ENCODE measurements at places on chromosomes 7 and 10.
A peak's percentile ranks its signal among the peaks of the same experiment; 100 is the strongest.

DNA sequence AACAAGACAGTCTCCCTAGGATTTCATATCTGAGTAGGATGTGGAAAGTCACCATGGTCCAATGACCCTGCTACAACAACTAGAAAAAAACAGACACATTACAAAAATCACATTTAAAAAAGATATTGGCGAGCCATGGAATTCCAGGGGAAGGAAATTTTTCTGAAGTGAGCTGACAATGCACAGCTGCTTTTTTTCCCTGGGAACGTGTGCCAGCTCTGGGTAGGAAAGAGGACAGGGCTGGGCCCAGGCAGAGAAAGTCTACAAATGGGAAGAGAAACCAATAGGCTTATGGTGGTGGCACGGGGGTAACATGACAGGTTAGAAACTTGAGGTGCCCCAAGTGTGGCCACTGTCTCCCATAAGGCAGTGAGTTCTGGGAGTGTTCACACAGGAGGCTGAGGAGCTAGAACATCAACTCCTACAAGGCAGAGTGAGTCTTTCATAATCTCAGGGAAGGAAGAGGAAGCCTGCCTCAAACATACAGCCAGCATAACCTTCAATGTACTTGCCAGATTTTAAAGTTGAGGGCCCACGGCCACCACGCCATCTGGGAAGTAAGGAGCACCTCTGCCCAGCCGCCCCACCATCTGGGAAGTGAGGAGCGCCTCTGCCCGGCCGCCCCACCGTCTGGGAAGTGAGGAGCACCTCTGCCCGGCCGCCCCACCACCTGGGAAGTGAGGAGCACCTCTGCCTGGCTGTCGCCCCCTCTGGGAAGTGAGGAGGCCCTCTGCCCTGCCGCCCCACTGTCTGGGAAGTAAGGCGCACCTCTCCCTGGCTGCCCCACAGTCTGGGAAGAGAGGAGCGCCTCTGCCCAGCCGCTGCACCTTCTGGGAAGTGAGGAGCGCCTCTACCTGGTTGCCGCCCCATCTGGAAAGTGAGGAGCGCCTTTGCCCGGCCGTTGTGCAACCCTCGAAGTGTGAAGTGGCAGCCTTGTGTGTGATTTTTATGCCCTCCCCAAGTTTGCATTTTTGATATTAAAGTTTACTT lies 5.9 kb downstream of the FBXL13 start:
- no peak for DNase-seq

GRCh38 chr10:78437998-78438906 lies 404.6 kb downstream of the RPS24 start:
- DNase-seq, result no peak

GRCh38 chr10:122347170-122347841 lies 27.2 kb upstream of the PLEKHA1 start:
- no peak for DNase-seq

DNA sequence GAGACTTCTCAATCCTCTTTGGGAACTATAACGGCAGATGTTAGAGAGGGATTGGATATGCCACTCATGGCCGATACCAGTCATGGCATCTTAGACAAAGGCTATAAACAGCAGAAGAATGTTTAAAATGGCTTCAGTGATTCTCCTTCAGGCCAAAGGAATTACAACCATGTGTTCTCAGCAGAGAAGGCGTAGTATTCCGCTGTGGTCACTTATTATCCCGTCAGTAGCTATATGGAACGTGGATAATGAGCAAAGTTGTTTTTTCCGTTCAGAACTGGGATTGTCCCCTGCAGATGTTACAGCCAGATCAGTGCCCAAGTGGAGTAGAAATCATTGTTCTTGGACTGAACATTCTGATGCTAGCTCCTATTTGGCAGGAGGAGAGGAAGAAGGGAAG lies 43.1 kb downstream of the TEX36 start:
- no peak for DNase-seq

DNA sequence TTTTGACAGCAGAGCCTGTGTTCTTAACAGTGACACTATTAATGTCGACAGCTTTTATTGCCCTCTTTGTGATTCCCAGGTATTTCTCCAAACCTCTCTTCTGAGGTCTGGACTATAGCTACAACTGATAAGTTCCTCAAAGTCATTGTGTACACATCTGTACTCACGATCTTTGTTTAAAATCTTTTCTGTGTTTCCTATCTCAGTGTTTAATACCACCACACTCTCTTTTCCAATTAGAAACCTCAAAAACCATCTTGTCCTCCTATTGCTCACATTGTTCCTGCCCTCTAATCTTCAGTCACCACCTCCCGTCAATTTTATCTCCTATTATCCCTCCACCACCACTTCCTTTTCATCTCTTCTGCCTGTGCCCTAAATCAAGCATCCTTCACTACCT lies 12.9 kb upstream of the WASL start:
- no peak for DNase-seq

GRCh38 chr7:92973293-92973731 lies 136.9 kb upstream of the CDK6 start:
- no peak for DNase-seq

DNA sequence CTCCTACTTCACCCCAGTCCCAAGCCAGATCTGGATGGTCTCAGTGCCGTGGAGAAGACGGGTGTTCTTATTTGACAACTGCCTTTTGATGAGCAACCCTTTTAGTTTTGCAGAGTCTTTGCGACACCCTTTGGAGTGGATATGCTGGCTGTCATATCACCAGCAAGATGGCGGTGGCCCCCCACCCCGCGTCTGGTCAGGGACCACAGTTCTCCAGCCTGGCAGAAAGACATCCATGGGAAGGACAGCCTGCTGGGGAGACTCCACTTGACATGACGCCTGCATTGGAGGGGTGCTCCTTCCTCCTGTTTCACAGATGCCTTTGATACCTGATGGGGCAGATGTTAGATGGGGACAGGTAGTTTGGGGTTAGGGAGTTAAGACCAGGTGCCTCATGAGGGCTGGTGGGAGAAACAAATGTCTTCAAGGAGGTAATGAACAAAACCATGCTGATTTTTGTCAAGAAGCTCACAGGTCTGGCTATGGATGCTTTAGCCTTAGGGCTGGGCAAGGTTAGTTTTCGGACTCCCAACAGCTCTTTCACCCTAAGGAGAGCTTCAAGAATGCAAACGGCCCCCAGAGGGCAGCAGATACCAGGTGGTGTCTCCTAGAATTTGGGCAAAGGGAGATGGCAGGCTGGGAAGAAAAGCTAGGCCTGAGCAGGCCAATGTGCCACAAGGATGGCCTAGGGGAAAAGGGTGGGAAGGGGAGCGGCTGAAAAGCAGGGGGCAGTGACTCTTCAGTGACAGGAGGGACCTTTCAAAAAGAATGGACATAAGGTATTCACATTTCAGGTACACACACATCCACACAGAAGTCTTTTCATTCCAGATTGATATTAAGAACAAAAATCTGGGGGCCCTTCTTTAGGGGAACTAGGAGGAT lies 95.2 kb downstream of the CLEC2L start:
- no peak for DNase-seq

GRCh38 chr10:89162596-89162995 lies 44.5 kb downstream of the CH25H start:
- DNase-seq, result no peak

DNA sequence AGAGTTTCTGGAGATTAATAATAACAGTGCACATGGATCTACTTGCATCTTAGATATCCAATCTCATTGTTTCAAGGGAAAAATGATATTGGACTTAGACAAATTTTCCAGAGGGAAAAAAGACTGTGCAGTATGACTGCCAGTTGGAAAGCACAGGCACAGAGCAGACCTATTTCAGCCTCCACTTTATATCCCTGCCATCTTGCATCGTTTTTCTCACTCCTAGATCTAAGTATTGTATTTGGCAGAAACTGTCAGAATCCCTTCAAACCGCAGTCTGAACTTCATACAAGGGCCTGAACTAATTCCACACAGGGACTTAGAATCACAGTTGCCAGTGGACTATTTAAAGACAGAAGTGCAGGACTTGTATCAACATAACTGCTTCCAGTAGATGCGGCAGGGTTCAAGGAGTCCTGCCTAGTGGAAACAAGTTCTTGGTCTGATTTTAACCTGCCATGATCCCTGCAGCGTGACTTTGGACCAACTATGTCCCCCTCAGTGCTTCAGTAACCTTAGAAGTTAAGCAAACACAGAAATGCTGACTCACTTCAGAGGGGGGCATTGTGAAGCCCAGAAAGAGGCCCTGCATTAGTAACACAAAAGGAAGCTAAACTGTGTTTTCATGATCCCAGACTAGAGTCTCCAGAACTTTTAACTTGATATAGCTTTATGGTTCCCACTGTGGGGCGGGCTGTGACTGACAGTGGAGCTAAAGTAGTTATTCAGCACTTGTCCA lies 95.7 kb upstream of the PALS2 start:
- no peak for DNase-seq

- DNase-seq, result no peak
Measured at GRCh38 chr7:107712025-107712424, 31.9 kb upstream of the CBLL1 start.

DNA sequence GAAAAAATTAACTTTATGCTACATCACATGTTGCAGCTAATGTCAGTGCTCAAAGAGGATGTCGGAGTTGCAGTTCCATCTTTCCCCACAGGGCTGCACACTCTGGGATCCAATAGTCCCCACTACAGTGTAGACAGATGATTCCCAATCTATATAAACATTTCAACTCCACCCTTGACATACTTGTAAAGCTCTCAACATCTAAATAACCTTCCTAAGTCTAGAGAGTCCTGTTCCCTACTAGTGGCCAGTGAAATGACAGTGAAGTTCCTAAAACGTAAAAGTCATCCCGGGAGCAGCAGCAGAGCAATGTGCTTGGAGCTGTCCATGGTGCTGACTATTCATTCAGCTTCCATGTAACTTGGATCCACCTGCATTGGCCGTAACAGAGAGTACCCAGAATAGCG lies 145.1 kb downstream of the GRM8 start:
- DNase-seq, result peak; percentile 6

DNA sequence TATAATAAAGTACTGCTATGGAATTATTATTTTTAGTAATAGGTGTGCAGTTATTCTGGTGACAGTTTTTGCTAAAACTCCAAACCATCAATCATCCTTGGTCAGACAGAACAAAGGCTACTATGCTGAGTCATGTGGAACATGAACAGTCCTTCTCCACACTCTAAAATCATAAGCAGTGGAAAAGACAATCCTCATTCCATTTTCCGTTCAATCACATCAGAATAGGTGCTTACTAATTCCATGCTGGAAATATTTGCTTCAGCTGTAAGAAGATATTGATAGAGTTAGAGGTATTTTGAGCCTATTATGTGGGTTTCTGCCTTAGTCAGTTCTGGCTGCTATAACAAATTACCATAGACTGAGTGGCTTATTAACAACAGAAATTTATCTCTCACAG lies 82.9 kb downstream of the FAM13C start:
- no peak for DNase-seq

GRCh38 chr7:123229426-123229825 lies 29.7 kb upstream of the SLC13A1 start:
- DNase-seq, result no peak

- no peak for DNase-seq
Measured at GRCh38 chr7:152974577-152974976, 215.0 kb downstream of the ACTR3B start.

- no peak for DNase-seq
Measured at GRCh38 chr7:131786204-131786603, 229.8 kb upstream of the PODXL start.

GRCh38 chr7:46607176-46607575 lies 686.1 kb upstream of the IGFBP3 start:
- no peak for DNase-seq

DNA sequence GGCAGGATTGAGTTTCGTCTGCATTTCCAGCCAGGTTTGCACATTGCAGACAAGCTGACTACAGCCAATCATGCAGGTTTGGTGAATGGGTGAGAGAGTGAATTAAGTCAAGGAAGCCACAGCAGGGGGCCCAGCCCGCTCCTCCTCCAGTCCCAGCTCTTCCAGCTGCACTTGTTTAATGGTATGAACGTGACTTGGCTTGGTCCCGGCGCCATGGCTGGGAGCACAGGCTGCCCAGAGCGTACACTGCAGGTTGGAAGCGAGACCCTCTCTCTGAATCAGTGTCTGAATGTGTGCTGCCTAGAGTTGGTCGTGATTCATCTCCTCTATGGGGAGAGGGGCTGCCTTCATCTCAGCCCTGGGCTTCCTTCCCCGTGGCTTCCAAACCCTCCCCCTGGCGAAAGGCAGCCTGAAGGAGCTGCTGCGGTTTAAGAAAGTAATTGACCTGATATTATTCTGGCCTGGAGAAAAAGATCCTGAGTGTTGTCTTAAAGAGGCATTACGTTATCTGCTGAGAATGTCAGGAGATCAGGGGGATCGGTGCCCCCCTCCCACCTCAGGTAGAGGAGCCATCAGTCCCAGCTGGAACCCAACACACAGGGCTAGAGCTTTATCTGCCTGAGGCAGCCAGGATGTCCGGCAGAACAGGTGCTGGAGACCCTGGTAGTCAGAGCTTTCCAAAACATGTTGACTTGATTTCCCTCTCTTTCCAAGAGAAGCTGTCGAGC lies 132.1 kb downstream of the COL26A1 start:
- no peak for DNase-seq

- no peak for DNase-seq
Measured at GRCh38 chr7:152869041-152869676, 109.6 kb downstream of the ACTR3B start.

DNA sequence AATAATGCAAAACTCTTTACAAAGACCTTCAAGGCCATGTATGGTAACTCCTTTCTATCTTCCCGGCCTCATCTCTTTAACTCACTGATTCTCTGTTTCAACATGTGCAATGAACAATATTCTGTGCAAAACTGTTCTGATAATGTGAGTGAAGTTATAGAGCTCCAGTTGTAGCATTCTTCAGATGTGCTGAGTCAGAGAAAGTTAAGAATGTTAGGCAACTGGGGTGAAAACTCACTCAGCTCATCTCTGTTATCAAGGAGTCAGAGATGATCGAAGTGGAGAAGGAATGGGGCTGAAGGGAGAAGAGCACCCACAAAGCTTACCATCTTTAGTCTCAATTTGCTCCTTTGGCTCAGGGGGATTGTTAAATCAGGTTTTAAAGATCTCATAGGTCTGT lies 344.7 kb upstream of the NPSR1 start:
- DNase-seq, result no peak

- DNase-seq, result no peak
Measured at GRCh38 chr10:6847561-6847960, 267.5 kb upstream of the PRKCQ start.

DNA sequence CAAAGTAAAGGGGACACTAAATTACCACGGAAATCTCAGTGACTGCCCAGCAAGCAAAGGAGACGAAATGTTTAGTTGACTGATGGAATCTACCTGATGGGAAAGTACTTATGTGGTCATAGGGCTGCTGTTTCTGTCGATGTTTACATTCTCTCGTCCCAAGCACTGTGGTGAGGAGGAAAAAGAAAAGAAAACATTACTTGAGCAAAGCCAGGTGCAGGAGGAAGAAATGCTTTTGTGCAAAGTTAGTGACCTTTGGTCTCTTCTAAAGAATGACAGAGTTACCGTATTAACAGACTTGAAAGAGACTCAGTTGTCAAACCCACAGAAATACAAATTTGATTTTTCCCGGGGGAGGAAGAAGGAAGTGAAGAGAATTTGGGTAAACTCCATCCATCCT lies 43.3 kb upstream of the FMC1 start:
- DNase-seq, result no peak
